ENCODE measurements at places on chromosomes 4 and X. TPM values are rescaled to one million over a fixed set of nuclear protein-coding genes. Genes with fewer than 3 reads are reported as not detected.

DNA sequence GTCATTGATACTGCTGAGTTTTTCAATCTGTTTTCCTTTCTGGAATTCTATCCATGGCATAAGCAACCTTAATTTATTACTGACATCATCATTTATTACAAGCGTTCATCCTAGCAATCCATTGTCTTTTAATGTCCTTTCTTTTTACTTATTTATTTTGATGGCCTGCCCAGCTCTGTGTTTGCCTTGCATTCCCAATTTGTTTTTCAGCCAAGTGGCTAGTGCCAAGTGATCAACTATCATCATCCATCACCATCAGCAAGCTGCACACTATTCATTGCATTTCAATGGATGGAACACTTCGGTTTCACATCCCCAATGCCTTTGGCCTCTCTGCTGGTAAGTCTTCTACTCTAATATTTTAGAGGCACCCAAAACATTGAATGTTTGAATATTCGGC is 831.7 kb upstream of the EPHA5 start:
- no peaks in the 10 kb centered on the region for H3K27me3 ChIP-seq
- no peaks in the 10 kb centered on the region for H3K4me1 ChIP-seq
- no peaks in the 10 kb centered on the region for H3K36me3 ChIP-seq
- H3K4me3 ChIP-seq, result no peak overlapping the region

GRCh38 chr4:7214359-7214758 is 22.0 kb downstream of the SORCS2 start:
- no peaks in the 10 kb centered on the region for H3K36me3 ChIP-seq
- no peak for DNase-seq
- peaks cover 2% of the 10 kb centered on the region for H3K27me3 ChIP-seq
- H3K4me3 ChIP-seq, result no peak overlapping the region
- no peak overlapping the region for H3K27ac ChIP-seq
- no peaks in the 10 kb centered on the region for H3K4me1 ChIP-seq

ARX gene
- total RNA-seq, result 9.3 TPM

TEX13A gene
- total RNA-seq, result 0.68 TPM

SRPX gene
- 8.6 TPM for total RNA-seq

GAGE12J gene
- total RNA-seq, result not detected

DNA sequence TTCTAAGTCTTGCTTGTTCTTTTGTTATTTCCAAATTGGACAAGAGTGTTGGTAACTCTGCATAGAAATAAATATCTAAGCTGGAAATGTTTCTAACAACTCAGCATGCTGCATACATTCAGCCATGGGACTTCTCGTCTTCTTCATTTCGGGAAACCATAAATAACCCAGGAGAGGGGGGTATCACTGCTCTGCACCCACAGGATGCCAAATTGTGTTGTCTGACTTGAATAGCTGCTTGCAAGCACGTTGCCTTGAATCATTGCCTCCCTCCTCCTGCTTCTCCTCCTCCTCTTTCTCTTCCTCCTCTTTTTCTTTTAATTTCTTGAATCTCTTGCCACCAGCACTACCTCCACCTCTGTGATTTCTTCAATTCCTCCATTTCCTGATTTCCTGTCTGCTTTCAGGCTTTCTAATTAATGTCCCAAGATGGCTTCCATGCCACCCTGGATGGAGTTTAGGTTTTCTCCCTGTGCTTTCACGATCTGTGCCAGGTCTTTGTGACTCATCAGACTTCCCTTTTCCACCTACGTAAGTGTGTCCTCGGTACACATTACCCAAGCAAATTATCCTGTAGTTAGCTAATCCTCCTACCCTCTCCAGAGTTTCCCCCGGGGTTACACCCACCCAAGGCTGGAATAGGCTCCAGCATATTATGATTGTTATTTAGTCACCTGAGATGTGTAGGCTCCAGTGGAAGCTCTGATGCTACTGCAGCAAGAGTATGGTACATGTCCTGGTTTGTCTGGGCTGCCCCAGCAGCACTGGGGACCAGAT is 122.6 kb upstream of the VCX3B start:
- no peak overlapping the region for H3K4me3 ChIP-seq
- H3K27me3 ChIP-seq, result no peaks in the 10 kb centered on the region
- no peak for DNase-seq
- H3K36me3 ChIP-seq, result no peaks in the 10 kb centered on the region
- no peaks in the 10 kb centered on the region for H3K4me1 ChIP-seq

GRCh38 chrX:10021461-10022272 is 54.5 kb downstream of the CLDN34 start:
- no peak overlapping the region for H3K27ac ChIP-seq
- no peaks in the 10 kb centered on the region for H3K27me3 ChIP-seq
- no peak overlapping the region for H3K4me3 ChIP-seq
- DNase-seq, result no peak

GRCh38 chr4:156829201-156829873 is 142.3 kb downstream of the PDGFC start:
- H3K4me3 ChIP-seq, result no peak overlapping the region
- H3K27me3 ChIP-seq, result no peaks in the 10 kb centered on the region
- DNase-seq, result peak; percentile 17
- H3K4me1 ChIP-seq, result no peaks in the 10 kb centered on the region
- H3K27ac ChIP-seq, result no peak overlapping the region

FAM241A gene
- 3.6 TPM for total RNA-seq

GRCh38 chrX:115966920-115967319 is 203.6 kb upstream of the AGTR2 start:
- H3K36me3 ChIP-seq, result no peaks in the 10 kb centered on the region
- H3K27ac ChIP-seq, result no peak overlapping the region
- H3K4me1 ChIP-seq, result no peaks in the 10 kb centered on the region
- no peak overlapping the region for H3K4me3 ChIP-seq

DUSP21 gene
- not detected for total RNA-seq

DNA sequence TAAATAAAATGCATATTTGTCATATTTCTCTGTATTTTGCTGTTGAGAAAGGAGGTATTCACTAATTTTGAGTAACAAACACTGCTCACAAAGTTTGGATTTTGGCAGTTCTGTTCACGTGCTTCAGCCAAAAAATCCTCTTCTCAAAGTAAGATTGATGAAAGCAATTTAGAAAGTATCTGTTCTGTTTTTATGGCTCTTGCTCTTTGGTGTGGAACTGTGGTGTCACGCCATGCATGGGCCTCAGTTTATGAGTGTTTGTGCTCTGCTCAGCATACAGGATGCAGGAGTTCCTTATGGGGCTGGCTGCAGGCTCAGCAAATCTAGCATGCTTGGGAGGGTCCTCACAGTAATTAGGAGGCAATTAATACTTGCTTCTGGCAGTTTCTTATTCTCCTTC is 3.3 kb downstream of the HTT start:
- no peak for DNase-seq
- H3K27ac ChIP-seq, result no peak overlapping the region

- H3K4me1 ChIP-seq, result no peaks in the 10 kb centered on the region
- no peaks in the 10 kb centered on the region for H3K36me3 ChIP-seq
- DNase-seq, result no peak
- no peaks in the 10 kb centered on the region for H3K27me3 ChIP-seq
- H3K27ac ChIP-seq, result no peak overlapping the region
- H3K4me3 ChIP-seq, result no peak overlapping the region
Observed at GRCh38 chr4:40536032-40536431, 93.6 kb downstream of the RBM47 start.

- no peak overlapping the region for H3K4me3 ChIP-seq
- H3K27me3 ChIP-seq, result no peaks in the 10 kb centered on the region
- H3K36me3 ChIP-seq, result no peaks in the 10 kb centered on the region
- no peak for DNase-seq
Observed at GRCh38 chrX:85963736-85964135, 83.6 kb downstream of the CHM start.

TMEM144 gene
- total RNA-seq, result 8.1 TPM

GRCh38 chrX:13911586-13911985 is 94.7 kb upstream of the GPM6B start:
- no peaks in the 10 kb centered on the region for H3K4me1 ChIP-seq
- no peaks in the 10 kb centered on the region for H3K36me3 ChIP-seq
- H3K27ac ChIP-seq, result no peak overlapping the region

PNMA6F gene
- total RNA-seq, result not detected

SPIN2A gene
- 0.23 TPM for total RNA-seq

CT45A1 gene
- not detected for total RNA-seq

GRCh38 chr4:96352051-96352517 is 512.2 kb downstream of the PDHA2 start:
- no peak overlapping the region for H3K4me3 ChIP-seq
- no peak overlapping the region for H3K27ac ChIP-seq
- no peak for DNase-seq
- no peaks in the 10 kb centered on the region for H3K4me1 ChIP-seq
- no peaks in the 10 kb centered on the region for H3K27me3 ChIP-seq

TCP11X2 gene
- total RNA-seq, result 0.40 TPM

- H3K36me3 ChIP-seq, result no peaks in the 10 kb centered on the region
- peak overlapping the region; percentile 54 for H3K4me3 ChIP-seq
- no peaks in the 10 kb centered on the region for H3K4me1 ChIP-seq
- H3K27me3 ChIP-seq, result no peaks in the 10 kb centered on the region
Observed at GRCh38 chrX:49191574-49192011, 5.4 kb upstream of the PRICKLE3 start.

DNA sequence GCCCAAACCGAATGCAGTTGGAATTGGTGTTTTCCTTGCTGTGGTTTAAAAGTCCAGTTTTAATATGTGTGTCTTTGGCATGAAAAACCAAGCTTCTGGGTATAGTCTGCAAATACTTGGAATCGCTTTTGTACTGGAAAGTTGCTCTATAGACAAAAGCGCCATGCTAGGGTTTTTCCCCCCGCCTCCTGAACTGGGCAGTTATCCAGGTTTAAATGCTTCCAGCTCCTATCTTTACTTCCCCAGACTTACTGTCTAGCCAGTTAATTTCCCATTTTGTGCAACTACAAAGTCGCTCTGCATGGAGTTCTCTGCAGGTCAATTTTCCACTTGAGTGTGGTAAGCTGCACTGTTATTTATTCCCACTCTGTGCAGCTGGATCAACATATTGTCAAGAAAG is 2.7 kb downstream of the RASL11B start:
- H3K36me3 ChIP-seq, result no peaks in the 10 kb centered on the region
- no peak overlapping the region for H3K4me3 ChIP-seq
- no peaks in the 10 kb centered on the region for H3K4me1 ChIP-seq
- no peak for DNase-seq
- H3K27ac ChIP-seq, result no peak overlapping the region
- H3K27me3 ChIP-seq, result no peaks in the 10 kb centered on the region

DNA sequence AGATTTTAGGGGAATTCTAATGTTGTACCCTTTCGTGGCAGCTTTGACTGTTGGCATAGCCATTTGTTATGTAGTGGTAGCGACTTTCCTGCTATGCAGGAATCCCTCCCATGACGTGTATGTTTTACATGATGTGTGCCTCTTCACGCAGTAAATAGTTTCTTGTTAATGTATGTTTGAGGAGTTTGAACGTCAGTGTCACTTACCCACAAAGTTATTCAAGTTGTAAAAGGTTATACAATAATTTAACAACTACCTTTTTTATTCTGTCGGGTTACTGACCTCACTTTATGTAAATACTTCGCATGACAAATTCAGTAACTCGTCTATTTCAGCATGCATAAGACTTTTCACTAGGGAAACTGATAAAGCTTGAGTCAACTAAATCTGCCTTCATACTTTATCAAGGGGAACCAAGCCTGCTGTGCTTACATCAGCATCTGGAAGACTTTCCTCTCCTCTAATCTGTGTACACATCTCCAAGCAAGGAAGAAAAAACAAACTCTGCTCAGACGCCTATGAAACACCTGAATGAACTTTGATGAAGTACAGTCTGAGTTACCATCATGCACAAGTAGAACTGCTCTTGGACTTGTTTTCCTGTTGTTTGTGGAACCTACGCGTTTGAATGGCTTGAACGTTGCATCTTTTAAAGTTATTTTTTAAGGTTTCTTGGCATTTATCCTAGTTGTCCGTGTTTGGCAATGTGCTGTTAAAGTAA is 61.2 kb downstream of the SLC9A6 start:
- no peaks in the 10 kb centered on the region for H3K27me3 ChIP-seq
- no peak overlapping the region for H3K27ac ChIP-seq
- H3K4me1 ChIP-seq, result no peaks in the 10 kb centered on the region
- no peaks in the 10 kb centered on the region for H3K36me3 ChIP-seq
- no peak overlapping the region for H3K4me3 ChIP-seq
- no peak for DNase-seq

ABLIM2 gene
- 7.3 TPM for total RNA-seq

DNA sequence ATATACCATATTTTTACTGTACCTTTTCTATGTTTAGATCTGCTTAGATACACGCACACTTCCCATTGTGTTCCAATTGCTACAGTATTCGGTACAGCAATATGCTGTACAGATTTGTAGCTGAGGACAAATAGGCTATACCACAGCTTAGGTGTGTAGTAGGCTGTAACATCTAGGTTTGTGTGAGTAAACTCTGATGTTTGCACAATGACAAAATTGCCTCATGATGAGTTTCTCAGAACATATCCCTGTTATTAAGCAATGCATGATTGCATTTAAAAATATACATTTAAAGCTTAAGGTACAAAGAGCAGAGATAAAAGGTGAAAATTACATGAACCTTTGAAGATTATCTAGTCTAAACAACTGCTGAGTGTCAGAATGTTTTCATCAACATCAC is 181.7 kb downstream of the ADGRA3 start:
- H3K27ac ChIP-seq, result no peak overlapping the region
- H3K36me3 ChIP-seq, result no peaks in the 10 kb centered on the region
- H3K4me1 ChIP-seq, result no peaks in the 10 kb centered on the region
- DNase-seq, result no peak
- H3K4me3 ChIP-seq, result no peak overlapping the region

- H3K27ac ChIP-seq, result no peak overlapping the region
- H3K36me3 ChIP-seq, result no peaks in the 10 kb centered on the region
- H3K4me3 ChIP-seq, result no peak overlapping the region
- H3K4me1 ChIP-seq, result no peaks in the 10 kb centered on the region
- H3K27me3 ChIP-seq, result no peaks in the 10 kb centered on the region
- no peak for DNase-seq
Observed at GRCh38 chr4:159791334-159791733, 688.5 kb downstream of the RAPGEF2 start.

CDX4 gene
- 0.45 TPM for total RNA-seq

- H3K27ac ChIP-seq, result no peak overlapping the region
- H3K4me1 ChIP-seq, result no peaks in the 10 kb centered on the region
- no peak overlapping the region for H3K4me3 ChIP-seq
- no peaks in the 10 kb centered on the region for H3K27me3 ChIP-seq
- DNase-seq, result no peak
Observed at GRCh38 chr4:169996379-169997240, 29.6 kb downstream of the MFAP3L start.

DNA sequence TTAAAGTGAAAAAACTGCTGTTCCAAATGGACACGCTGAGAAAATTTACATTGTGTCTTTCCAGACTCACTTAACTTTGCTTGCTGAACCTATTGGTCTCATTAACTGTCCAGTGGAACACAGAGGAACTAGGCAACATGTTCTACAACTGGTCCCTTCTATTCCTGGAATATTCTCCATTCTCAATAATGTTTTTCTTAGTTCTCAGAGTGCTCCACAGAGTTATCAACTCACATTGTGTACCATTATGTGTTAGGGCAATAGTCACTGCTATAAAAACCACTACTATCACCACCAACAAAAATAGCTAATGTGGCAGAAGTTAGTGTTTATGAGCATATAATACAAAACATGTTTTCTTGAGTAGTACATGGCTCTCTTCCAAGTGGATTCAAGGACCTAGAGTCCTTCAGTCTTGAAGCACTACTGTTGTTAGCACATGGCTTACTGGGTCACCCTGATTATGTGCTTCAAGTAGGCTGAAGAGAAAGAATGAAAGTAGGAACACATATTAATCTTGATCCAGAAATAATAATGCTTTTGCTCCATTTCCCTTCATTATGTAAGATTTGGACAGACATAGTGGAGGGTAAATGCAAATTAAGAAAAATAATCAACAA is 865.3 kb upstream of the HS3ST1 start:
- no peaks in the 10 kb centered on the region for H3K36me3 ChIP-seq
- H3K27ac ChIP-seq, result no peak overlapping the region
- H3K4me3 ChIP-seq, result no peak overlapping the region
- no peak for DNase-seq
- H3K4me1 ChIP-seq, result no peaks in the 10 kb centered on the region

Data from prostate gland (tissue), 2 donors.